ENCODE measurements at places on chromosomes 16 and 17.

- DNase-seq = no peak
These were observed 3.5 kb downstream of the ATP2A3 start for GRCh38 chr17:3960764-3961163.

- DNase-seq = no peak
These were observed 183.4 kb downstream of the ENGASE start for GRCh38 chr17:79258041-79258440.

GRCh38 chr17:79282294-79282693 is 207.7 kb downstream of the ENGASE start:
- DNase-seq = no peak

- DNase-seq = no peak
These were observed 59.4 kb downstream of the NXN start for GRCh38 chr17:920190-920589.

GRCh38 chr16:80323187-80323807 is 217.5 kb upstream of the DYNLRB2 start:
- no peak for DNase-seq

GRCh38 chr16:56615353-56615752 is 7.0 kb downstream of the MT2A start:
- DNase-seq = no peak

DNA sequence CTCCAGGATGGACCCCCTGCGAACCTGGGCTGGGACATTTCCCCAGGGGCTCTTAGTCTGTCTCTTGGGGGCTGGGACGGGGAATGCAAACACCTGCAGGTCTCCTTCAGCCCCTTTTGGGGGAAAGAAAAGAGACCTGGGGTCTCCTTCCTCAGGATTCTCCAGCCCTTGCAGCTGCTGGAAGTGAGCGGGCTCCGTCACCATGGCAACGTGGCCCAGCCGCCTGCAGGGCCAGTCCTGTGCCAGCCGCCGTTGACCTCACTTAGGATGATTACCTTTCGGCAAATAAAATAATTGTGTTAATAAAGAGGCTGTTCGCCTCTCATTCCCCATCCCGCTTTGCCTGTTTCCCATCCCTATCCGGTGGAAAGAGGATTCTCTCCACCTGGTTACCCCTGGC is 25.7 kb downstream of the MRM1 start:
- no peak for DNase-seq

GRCh38 chr16:82056550-82056896 is 21.5 kb downstream of the HSD17B2 start:
- no peak for DNase-seq

GRCh38 chr17:62206550-62206949 is 141.5 kb upstream of the MED13 start:
- no peak for DNase-seq

DNA sequence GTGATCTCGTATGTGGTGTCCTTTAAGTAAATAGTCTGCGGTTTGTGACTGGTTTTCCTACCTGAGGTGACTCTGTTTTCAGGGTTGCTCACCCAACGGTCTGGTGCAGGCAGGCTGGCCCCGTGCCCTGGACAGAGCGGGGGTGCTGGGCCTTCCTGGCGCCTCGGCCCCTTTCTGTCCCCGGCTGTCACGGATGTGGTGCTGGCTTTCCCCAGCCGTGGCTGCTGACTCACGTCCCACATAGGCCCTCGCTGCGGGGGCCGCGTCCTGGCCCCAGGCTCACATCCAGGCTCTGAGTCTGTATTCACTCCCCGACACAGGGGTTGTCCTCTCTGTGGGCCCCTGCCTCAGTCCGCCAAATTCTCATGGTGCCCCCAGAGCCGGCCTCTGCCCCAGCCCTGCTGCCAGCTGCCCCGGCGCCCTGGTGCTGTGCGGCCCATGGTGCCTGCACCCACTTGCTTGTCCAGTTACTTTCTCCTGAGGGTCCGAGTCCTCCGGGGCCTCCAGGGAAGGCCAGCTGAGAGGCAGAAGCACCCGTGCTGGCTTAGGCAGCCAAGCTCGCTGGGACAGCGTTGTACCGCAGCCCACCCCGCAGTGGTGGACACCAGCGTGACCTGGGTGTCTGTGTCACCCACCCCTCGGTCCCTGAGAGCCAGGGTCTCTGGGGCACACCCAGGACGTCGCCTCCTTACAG is 5.9 kb downstream of the CHMP6 start:
- DNase-seq = no peak
